ENCODE measurements at places on chromosomes 5 and 9. TPM values are rescaled to one million over a fixed set of nuclear protein-coding genes. Genes with fewer than 3 reads are reported as not detected.

EPB41L4A gene
- total RNA-seq, result 7.0 TPM

NOXA1 gene
- 8.8 TPM for total RNA-seq

MTAP gene
- total RNA-seq, result 26.7 TPM

PGGT1B gene
- 18.8 TPM for total RNA-seq

PHF24 gene
- total RNA-seq, result 0.24 TPM

BAAT gene
- total RNA-seq, result 13.9 TPM

GRCh38 chr5:172550996-172551395 is 90.1 kb upstream of the NEURL1B start:
- no peak for DNase-seq
- no peaks in the 10 kb centered on the region for H3K4me1 ChIP-seq
- no peaks in the 10 kb centered on the region for H3K36me3 ChIP-seq

DNA sequence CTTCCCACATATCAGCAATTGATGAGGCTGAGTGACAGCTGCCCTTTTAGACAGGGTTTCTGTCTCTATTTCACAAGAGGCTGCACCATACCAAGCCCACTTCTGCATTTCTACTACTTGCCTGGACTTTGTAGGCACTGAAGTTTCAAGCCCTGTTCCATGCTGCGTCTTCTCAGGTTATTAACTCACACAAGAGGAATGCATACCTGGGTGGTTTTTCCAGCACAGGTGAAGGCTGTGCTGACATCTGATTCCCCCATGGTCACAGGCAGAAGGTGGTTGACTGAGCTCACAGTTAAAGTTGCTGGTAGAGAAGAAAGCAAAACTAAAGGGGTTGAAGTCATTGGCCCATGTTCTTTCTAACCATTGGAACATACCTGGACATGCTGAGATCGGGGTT is 86.6 kb downstream of the MAMDC2 start:
- no peaks in the 10 kb centered on the region for H3K27me3 ChIP-seq
- no peak overlapping the region for H3K4me3 ChIP-seq
- H3K36me3 ChIP-seq, result no peaks in the 10 kb centered on the region
- no peak overlapping the region for H3K27ac ChIP-seq
- no peaks in the 10 kb centered on the region for H3K4me1 ChIP-seq

DNA sequence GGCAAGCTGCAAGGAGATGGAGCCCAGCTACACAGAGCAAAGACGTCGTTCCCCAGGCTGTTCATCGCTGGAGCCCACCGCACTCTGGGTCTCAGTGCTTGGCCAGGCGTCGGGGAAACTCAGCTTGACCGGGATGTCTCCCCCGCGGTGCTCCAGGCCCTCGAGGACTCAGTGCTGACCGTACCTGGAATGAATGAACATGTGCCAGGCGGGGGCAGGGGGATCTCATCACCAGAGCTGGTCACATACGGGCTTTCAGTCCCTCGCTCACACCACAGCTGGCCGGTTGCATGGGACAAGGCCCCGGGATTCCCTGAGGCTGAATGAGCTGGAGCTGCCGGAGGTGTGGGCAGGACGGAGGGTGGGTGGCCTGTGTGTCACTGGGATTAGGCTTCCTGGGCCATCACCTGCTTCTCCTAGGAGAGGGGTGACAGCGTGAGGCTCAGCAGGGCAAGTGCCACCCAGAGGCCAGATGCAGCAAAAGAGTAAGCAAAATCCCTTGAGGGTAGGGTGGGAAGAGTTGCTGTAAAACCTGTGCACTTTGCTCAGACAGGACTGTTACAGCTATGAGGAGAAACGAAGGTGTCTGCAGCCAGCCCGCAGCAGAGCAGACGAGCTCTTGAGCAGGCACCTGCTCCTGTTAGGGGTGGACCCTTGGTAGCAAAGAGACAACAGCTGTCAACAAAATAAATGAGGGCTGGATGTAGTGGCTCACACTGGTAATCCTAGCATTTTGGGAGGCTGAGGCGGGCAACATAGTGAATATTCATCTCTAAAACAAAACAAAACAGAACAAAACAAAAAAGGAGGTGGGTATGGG is 70.7 kb upstream of the RAPGEF1 start:
- no peaks in the 10 kb centered on the region for H3K36me3 ChIP-seq
- H3K4me1 ChIP-seq, result no peaks in the 10 kb centered on the region
- no peak overlapping the region for H3K4me3 ChIP-seq

GRCh38 chr9:72554221-72554641 is 32.8 kb downstream of the TMC1 start:
- H3K36me3 ChIP-seq, result no peaks in the 10 kb centered on the region
- H3K4me1 ChIP-seq, result peaks cover 17% of the 10 kb centered on the region
- no peak overlapping the region for H3K4me3 ChIP-seq

DNA sequence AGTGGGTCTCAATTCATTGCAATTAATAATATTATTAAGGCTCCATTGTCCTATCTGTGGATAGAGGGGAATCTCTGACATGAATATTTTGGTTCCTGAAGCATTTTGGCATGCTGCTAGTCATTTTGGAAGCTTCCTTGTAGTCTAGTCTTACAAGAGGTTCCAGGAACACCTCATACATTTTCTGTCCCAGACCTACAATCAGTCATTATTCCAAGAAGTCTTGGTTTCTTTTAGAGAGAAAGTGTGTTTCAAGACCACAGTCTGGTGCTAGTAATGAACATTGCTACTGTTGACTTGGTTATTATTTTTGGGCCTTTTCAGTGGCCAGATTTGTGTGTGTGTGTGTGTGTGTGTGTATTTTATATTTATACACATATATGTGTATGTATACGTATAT is 98.9 kb downstream of the ERCC6L2 start:
- no peak overlapping the region for H3K4me3 ChIP-seq
- no peak overlapping the region for H3K27ac ChIP-seq
- H3K4me1 ChIP-seq, result no peaks in the 10 kb centered on the region
- H3K27me3 ChIP-seq, result no peaks in the 10 kb centered on the region
- H3K36me3 ChIP-seq, result no peaks in the 10 kb centered on the region
- no peak for DNase-seq

- no peak overlapping the region for H3K27ac ChIP-seq
- H3K4me1 ChIP-seq, result no peaks in the 10 kb centered on the region
- DNase-seq, result no peak
- H3K27me3 ChIP-seq, result no peaks in the 10 kb centered on the region
- H3K36me3 ChIP-seq, result no peaks in the 10 kb centered on the region
Observed at GRCh38 chr5:5813441-5813840, 391.0 kb downstream of the ICE1 start.

Measured in pancreas (tissue), 10 donors.